ENCODE measurements at places on chromosomes 7 and 10.

- no peak for DNase-seq
Measured at GRCh38 chr7:91367812-91368578, 103.8 kb downstream of the FZD1 start.

DNA sequence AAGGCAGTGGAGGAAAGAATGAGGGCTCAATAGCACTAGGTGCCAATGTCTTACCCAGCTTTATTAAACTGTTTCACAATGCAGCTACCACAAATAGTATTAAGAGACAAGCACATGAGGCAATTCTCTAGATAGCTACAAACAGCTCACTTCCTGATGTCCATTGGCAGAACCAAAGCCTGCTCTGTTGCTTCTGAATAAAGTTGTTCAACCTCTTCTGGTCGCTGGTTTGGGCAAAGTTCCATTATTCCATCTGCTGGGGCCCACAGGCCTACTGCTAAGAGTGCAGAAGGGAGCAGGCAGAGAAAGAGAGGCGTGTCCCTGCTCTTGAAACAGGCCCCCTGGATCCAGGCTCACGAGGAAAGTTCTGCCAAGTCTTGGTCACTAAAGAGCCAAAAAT, 173.9 kb downstream of the ZNF438 start:
- no peak for DNase-seq

DNA sequence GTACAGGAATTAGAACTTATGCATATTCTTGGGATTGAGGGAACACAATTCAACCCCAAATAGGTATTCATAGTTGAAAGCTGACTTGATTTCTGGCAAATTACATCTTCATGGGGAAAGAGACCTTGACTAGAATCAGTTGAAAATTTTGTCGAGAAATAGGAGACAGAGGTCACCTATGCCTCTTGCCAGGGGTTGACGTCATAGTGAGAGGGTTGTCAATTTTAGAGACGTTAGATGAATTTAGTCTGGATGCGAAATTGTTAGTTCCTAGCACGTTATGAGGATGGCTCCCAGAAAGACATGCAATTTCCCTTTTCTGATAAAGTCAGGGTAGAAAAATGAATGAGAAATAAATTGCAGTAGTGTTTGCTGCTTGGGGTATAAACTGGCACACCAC, 59.3 kb downstream of the SEC61G start:
- no peak for DNase-seq

- no peak for DNase-seq
Measured at GRCh38 chr10:10533437-10533836, 484.2 kb upstream of the CELF2 start.

- peak; percentile 90 for DNase-seq
Measured at GRCh38 chr10:94680544-94680943, 3.0 kb upstream of the CYP2C18 start.

GRCh38 chr10:78736926-78737630, 331.7 kb upstream of the ZMIZ1 start:
- no peak for DNase-seq

DNA sequence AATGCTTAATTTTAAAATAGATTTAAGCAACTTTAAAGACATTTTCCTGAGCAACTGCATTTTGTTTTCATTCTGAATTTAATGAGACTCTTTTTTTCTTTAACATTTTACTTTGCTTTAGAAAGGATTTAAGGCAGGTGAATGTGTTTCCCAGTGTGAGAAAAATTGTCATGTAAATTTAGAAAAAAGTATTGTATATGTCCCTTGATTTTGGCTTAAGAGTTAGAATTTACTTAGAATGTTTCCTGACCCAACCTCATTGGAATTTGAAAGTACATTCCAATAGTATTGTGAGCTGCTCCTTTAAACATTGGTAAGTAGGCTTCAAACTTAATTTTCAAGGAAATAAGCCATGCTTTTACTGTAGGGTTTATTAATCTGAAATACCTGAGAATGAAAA, 110.2 kb downstream of the PTEN start:
- no peak for DNase-seq

DNA sequence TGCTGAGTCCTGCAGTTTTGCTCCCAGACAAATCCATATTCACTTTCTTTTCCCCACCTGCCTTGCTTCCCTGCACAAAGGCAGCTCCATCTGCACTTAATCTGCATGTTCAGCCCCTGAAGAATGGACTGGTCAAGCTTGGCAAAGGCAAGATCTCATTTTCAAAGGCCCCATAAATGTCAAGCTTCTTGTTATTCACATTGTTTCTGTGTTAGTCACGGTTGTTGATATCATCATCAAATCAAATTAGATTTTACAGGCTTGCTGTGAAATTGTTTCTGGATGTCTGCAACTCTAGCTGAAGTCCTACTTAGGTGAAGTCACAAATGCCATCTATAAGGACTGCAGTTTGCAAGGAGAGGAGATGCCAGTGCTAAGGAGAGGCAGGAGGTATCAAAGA, 91.0 kb downstream of the GPAM start:
- DNase-seq: no peak

GRCh38 chr7:774161-775109, 47.4 kb upstream of the PRKAR1B start:
- peak; percentile 52 for DNase-seq

GRCh38 chr10:5033061-5033778, 29.6 kb upstream of the AKR1C2 start:
- DNase-seq: peak; percentile 50

GRCh38 chr10:74418285-74418872, 267.4 kb downstream of the ADK start:
- no peak for DNase-seq

DNA sequence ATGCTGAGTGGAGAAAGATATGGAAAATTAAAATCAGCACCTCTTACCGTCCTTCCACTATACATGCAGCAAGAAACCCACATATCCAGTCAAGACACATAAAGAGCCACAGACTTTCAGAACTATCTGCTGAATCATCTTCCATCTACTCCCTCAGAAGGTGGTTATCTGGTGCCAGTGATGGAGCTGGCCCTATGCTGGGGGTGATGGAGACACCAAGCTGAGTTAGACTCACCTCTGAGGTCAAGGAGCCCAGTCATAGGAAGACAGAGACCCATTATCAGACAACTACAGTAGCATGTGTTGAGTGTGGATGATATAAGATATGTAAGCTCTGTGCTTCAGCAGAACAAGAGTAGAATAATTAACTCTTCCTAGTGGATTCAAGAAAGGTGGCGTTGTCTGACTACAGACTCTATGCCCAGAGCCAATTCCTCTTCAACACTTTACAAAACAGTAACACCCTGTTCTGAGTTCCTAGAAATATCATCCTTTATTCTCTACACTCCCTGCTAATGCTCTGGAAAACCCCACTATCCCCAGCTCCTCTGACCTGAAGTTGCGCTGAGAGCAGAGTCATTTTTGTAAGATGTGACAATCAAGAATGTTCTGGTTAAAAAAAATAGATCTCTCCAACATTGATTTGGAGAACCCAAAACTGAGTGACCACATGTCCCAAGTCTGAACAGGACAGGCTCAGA, 14.3 kb downstream of the CYP3A5 start:
- DNase-seq: no peak

GRCh38 chr7:114789871-114790311, 132.0 kb upstream of the MDFIC start:
- no peak for DNase-seq

- no peak for DNase-seq
Measured at GRCh38 chr10:98407744-98408241, 7.2 kb downstream of the PYROXD2 start.

DNA sequence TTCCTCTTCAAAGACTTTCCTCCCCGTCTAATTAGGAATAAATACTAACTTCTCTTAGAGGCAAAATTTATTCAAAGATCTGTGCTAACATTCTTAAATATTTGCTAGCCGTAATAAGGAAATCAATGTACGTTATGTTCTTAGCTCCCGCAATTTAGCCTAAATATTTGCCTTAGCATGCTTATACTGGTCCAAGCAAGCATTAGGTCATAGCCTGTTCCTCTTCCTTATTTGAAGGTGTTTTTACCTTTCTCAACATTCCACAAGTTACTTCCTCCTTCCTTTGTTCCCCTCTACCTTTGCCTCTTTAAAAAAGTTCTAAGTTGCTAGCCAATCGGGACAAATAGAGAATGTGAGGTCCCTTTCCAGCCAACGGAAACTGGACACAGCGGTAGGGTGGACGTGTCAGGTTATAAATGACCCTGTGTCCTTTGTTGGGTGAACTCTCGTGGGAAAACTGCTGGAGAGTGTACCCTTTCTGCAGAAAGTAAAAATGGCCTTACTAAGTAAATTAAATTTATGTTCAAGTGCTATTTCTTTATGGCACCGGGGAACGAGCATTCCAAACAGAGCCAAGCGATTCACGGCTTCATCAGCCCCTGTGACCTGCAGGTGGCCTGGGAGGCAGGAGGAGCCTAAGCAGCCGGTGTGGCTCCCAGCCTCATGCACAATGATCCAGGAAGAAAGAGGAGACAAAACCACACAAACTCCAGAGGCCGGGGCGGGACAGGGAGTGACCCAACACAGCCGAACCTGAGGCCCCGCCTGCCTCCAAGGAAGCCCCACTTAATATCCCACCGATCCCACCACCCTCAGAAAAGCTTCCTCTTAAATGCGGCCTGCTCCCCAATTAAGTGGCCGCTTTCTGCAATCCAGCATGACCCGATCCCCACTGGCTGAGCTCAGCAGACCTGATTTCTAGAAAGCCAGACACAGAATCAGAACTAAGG, 67.0 kb downstream of the ZRANB1 start:
- DNase-seq: no peak

DNA sequence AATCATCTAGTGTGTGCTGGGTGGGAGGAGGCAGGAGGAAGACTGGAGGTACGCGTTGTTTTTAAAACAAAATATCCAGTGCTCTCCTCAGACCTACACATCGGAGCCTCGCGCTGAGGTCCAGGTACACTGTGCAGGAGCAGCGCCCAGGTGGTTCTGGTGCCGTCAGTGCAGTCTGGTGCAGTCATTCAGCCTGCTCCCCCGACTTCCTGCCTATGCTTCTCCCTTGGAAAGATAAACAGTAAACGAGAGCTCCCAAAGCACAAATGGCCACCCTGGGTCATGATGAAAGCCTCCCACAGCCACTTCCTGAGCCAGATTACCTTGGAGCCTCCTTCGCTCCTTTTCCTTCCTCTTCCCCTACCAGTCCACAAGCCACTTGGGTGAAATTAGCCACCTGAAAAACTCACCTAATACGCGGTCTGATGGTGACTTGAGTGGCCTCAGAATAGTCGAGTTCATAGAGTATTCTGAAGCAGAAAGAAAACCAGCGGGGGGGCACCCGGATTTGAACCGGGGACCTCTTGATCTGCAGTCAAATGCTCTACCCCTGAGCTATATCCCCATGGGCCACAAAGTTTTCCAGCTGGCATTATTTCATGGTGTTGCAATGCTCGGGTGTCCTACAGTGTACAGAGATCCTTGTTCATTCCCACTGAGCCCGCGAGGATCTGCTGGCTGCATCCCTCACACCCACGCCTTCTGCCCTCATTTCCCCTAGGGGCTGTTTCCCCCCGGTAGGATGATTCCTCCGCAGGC, 82.5 kb downstream of the ZNF467 start:
- DNase-seq: peak; percentile 91

DNA sequence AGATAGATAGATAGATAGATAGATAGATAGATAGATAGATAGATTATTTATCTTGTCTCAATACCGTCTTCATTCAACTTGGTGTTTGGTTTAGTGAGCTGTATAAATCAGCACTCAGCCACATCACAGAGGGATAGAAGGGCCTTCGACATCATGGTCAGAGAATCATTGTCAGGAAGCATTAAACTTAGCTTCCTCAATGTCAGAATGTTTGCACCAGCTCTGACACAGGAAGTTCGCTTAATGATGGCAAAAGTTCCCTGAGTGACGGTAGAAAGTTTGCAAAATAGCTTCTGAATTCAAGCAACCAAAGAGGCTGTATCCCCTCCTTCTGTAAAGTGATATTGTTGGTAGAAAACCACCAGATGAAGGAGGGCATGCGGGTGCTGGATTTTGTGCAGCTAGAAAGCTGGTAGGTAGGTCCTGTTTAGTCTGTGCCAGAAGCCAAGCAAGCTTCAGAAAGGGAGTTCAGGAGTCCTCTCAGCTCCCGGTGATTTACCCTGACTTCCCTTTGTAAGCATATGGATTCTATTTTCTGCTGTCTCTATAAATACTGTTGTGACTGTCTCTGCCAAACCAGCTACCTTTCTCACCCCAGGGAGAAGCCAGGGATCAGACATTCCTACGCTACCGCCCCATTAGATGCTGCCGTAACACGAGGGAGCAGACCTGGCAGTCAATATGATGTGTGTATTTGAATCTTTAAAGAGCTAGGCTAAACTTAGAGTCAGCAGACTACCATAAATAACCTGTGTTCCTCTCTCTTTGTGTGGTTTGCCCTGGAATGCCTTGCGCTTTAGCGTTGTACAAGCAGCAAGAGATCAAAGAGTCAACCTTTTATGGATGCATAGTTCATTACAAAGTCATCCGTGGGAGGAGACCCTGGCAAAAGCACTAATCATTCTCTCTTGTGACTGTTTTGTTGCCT, 200.5 kb upstream of the KIAA1217 start:
- DNase-seq: no peak

GRCh38 chr7:12030116-12030515, 181.0 kb upstream of the TMEM106B start:
- DNase-seq: no peak

DNA sequence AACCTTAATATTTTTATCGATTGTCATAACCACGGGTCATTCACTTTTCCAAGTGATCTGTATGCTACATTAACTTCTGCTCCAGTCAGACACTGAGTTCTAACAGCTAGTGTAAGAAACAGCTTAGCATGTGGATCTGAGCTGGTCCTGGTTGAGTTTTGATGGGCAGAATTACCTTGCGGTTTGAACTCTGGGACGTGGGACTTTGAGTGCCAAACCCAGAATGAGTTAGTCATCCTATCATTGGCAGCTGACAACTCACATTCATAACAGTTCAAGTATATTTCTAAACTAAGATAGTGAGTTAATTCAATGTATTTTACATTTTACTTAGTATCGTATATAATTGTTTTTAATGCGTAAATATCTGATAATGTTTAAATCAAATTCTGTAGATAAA, 43.2 kb downstream of the C7orf33 start:
- no peak for DNase-seq

- DNase-seq: no peak
Measured at GRCh38 chr7:44893710-44894234, 8.4 kb upstream of the PURB start.

DNA sequence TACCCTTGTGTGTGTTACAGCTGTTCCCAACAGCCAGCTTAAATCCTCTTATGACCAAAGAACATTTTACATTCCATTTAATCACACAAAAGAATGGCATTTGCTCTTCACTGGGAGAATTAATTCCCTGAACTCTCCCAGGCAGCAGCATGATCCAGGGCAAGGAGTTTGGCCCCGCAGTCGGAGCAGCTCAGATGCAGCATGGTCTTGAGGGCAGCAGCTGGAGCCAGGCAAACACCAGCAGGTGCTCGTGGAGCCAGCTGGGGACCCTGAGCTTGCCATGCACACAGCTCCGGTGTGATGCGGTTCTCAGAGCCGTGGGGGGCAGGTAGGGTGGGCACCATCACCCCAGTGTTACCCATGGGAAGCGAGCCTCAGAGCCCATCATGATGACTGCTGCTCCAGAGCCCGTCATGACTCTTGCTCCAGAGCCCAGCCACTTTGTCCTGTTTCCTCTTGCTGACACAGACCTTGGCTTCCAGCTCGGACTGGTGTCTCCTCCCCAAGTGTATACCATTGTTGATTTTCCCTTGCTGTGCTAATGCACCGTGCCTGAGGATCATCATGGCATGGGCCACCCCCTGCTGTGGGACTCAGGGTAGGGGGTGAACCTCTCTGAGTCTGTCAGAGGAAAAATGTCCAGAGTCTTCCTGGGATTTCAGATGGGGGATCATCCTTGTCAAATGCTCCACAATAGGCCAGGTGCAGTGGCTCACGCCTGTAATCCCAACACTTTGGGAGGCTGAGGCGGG, 75.8 kb downstream of the ZRANB1 start:
- DNase-seq: no peak
